ENCODE measurements at places on chromosomes 6 and 20.

DNA sequence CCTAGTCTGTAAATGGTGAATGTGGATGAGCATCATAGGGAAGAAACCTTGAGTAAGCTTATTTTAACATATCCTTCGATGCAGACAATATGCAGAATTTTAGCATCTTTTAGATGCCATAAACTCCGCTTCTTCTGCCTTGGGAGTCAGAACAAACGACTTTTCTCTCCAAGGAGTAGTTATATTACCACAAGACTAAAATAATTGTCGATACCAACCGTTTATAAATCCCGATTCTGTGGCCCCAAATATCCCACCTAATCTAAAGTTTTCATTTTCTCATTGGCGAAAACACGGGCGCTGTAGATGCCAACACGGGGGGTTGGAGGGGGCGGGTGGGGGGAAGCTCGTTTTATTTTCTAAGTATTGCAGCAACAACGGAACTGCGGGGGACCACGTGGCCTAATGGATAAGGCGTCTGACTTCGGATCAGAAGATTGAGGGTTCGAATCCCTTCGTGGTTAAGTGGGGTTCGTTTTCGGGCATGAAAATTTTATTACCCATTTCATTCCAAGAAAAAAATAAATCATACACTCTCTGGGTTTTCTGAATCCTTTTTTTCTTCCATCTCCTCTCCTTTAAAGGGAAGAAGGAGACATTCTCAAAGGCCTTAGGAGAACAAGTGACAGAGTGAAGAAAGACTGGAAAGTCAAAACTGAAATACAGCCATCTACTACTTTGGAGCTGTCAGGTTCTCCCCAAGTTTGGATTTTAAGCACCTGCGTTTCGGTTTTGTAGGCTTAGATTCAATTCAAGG, 65.5 kb upstream of the BTN3A2 start:
- no peak for DNase-seq

GRCh38 chr6:105814745-105815536, 271.2 kb upstream of the PRDM1 start:
- no peak for DNase-seq

- peak; percentile 66 for DNase-seq
These were observed 85.2 kb upstream of the PHACTR3 start for GRCh38 chr20:59518881-59519706.

DNA sequence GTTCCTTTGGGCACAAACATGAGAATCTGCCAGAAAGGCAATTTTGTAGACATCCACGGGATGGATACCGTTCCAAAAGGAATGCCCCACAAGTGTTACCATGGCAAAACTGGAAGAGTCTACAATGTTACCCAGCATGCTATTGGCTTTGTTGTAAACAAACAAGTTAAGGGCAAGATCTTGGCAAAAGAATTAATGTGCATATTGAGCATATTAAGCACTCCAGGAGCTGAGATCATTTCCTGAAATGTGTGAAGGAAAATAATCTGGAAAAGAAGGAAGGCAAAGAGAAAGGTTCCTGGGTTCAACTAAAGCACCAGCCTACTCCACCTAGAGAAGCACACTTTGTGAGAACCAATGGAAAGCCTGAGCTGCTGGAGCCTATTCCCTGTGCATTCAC, 103.9 kb upstream of the ARG1 start:
- no peak for DNase-seq

GRCh38 chr6:30836431-30836866, 47.9 kb upstream of the DDR1 start:
- no peak for DNase-seq

DNA sequence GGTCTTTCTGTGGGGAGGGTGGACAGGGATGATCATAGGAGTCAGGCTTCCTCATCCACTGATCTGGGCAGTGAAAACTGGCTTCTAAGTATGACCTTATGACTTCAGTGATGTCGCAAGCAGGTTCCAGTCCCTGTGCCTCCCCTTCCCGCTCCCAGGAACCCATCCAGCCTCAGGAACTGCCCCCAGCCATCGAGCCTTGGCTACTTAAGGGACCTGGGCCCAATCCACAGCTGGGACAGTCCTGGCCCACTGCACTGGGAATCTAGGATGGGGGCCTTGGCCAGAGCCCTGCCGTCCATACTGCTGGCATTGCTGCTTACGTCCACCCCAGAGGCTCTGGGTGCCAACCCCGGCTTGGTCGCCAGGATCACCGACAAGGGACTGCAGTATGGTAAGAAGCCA, at the start of gene LBP:
Gene LBP, plus strand, starts transcription at position 236 of the 405 bp plus-strand sequence. Its CDS starts 35 bp downstream, at position 271.
- no peak for DNase-seq

DNA sequence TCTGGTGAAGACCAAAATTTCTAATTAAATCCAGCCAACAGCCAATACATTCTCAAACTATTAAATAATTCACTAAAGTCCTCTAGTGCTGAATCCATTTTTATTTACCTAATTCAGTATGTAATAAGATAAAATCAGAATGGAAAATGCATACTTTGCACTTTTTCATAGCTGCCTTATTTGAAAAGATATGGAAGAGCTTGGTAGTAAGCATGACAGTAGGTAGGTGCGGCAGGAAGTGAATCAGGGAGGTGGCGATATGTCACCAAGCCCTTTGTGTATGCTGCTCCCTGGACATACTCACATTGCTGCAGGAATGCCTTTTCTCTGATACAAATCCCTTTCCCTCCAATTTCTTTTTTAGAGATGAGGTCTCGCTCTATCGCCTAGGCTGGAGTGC, 10.2 kb upstream of the TGM3 start:
- DNase-seq: no peak

GRCh38 chr6:54156650-54157250, 45.5 kb downstream of the MLIP start:
- DNase-seq: no peak

DNA sequence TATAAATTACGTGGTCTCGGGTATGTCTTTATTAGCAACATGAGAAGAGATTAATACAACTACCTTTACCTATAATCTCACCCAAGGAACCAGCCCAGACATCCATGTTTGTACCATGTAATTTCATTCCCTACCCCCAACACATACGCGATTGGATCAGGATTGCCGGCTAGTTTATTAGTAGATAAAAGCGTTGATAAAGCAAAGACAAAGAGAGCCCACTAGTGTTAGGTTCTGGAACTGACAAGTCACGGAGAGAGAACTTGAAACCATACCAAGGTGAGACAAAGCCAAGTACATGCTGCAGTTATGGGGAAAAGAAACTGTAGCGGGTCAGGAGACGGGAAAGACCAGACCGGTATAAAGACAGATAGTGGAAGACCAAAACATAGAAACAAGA, 37.4 kb upstream of the FAM135A start:
- DNase-seq: no peak

DNA sequence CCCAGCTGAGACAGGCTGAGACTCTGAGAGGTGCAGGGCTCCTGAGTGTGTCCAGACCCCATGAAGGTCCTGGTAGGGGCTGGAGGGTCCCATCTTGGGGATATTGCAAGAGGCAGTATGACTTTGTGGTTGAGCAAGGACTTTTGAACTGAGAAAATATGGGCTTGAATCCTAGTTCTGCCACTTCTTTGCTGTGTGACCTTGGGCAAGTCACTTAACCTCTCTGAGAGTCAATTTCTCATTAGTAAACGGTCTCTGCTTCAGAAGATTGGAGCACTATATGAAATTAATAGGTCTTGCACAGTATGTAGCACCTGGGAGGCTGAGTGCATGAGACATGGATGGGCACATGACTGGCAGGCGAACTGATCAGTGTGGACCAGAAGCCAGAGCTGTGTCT, 42.7 kb downstream of the TFEB start:
- DNase-seq: no peak

DNA sequence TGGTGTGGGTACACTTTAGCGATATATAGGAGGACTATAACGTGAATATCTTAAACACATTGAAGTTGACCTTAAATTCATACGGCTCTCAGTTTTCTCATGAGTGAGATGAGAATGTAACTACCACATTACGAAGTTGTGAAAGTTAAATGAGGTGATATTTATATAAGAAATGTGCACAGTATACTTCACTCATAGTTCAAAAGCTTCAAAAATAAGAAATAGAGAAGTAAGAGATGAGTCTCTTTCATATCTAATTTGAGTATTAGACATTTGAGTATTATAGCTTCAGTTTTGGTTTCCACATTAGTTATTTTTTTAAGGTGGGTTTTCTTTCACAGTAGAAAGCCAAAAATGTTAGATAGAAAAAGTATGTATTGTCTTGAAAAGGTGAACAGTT, 183.3 kb downstream of the NKAIN2 start:
- no peak for DNase-seq

- no peak for DNase-seq
These were observed 17.9 kb downstream of the PNRC1 start for GRCh38 chr6:89098461-89098860.

GRCh38 chr20:49583669-49584417, 15.9 kb upstream of the PTGIS start:
- DNase-seq: no peak

GRCh38 chr20:50100552-50100951, 12.4 kb downstream of the UBE2V1 start:
- DNase-seq: no peak

DNA sequence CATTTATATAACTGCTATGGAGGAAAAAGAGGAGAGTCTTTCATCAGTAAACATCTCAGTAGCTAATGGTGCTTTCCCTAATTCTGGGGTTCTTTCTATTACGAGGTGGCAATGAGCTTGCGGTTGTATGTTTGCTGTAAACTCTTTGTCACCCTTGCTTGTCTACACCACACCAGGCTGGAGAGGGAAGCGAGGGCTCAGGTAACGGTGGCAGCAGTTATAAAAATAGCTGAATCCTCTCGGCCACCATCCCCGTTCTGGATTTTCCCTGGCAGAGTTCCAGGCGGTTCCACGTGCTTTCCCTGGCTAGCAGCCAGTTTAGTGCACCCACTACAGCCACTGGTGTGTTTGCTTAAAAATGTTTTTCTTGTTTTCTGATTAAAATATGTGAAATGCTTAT, 39.0 kb downstream of the MAS1 start:
- no peak for DNase-seq

DNA sequence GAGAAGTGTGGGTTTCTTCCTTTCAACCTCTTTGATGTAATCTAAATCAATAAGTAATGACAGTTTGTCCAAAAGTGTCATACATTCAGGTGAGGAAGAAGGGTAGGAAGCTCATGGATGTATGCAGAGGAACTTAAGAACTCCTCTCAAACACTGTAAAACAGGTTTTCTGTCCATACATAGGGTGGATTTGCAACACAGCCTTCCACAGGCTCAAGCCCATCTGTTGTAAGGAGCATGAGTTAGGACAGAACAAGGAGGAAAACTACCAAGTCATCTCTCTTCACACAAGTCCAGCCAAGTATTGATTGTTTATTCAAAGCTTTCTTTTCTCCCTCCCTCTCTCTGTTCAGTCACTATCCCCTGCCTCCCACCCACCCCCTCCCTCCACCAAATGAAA, 49.0 kb upstream of the CDYL start:
- DNase-seq: no peak

GRCh38 chr6:125046107-125046925, 84.1 kb downstream of the RNF217 start:
- DNase-seq: no peak

GRCh38 chr6:79117752-79118151, 39.7 kb upstream of the PHIP start:
- DNase-seq: no peak

GRCh38 chr6:129817332-129817731, 43.8 kb downstream of the TMEM244 start:
- DNase-seq: no peak

- DNase-seq: no peak
These were observed 45.6 kb downstream of the STK38 start for GRCh38 chr6:36501686-36502085.

DNA sequence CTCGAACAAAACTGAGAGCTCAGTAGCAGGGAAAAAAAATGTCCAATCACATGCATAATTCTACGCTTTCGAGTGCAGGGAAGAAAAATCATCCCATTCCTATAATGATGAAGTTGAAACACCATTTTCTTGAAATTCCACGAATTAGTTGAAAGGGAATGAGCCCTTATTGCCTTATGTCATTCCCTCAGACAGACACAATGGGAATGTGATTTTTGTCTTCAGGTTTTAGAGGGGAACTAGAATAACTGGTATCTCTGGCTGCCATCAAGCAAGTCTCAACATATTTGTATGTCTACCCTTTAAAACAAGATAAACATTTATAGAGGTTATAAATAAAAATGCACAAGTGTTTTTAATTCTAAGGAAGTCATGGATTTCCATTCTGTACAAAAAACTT, 87.9 kb downstream of the KIF13A start:
- no peak for DNase-seq

GRCh38 chr6:81608776-81609175, 143.7 kb downstream of the TENT5A start:
- no peak for DNase-seq

GRCh38 chr6:152170702-152171667, 363.5 kb downstream of the ESR1 start:
- peak; percentile 12 for DNase-seq

DNA sequence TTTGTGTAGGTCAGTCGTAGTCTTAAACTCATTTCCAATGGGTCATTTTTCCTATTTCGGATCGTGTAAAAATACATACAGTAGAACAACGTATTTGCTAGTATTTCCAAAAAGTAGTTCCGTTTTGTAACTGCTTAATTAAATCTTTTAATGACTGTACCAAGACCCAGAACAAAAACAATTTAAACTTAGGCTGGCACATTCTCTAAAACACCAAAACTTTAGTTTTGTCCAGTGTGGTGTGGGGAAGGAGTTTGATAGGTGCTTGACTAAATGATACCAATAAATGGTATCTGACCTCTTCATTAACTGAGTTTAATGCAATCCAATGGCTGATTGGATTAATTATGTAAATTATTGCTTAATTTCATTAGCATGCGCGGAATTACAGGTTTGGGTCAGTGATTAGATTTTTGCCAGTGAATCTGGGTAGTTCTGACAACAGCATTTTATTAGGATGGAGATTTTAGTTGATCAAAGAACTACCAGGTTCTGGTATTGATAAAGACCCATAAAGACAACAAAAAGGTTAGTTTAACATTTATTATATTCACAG, 20.8 kb downstream of the OR2B2 start:
- no peak for DNase-seq

DNA sequence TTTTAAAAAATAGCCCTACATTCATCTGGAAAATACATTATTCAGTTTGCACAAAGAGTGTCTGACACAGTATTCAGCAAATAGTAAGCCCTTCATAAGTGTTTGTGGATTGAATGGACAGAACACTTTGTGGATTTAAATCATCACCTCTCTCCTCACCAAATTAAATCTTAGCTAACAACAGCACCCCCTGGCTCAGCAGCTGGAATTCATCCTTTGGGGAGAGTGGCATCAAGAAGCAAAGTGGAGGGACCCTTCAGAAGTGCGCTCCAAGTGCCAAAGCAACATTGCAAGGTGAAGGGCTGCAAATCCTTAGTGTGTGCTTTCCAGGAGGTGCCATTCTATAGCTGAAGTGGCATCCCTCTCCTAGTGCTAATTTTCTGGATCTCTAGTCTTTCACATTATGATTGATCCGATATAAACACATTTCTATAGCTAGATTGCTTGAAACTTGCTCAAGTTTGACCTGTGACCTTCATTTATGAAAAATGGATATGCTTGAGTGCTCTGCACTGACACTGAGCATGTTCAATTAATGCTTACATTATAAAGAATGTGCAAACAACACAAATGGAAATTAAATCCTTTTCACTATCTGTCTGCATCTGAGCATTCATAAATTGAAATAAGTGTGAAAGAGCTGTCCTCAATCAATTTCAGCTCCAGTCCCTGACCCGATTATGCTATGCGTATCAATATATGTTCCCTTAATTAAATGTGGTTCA, 891.7 kb downstream of the C6orf118 start:
- DNase-seq: no peak
